ENCODE measurements at places on chromosomes 7 and 10. TPM values are rescaled to one million over a fixed set of nuclear protein-coding genes. Genes with fewer than 3 reads are reported as not detected.

- DNase-seq = no peak
- no peaks in the 10 kb centered on the region for H3K27me3 ChIP-seq
- peaks cover 4% of the 10 kb centered on the region for H3K36me3 ChIP-seq
- H3K27ac ChIP-seq = no peak overlapping the region
These were observed 25.4 kb downstream of the RPP38 start for GRCh38 chr10:15122477-15123030.

Gene MINDY4
- 5.2 TPM for total RNA-seq

GRCh38 chr7:41336455-41336952 is 366.4 kb downstream of the INHBA start:
- no peak overlapping the region for H3K4me3 ChIP-seq
- no peak overlapping the region for H3K27ac ChIP-seq
- no peaks in the 10 kb centered on the region for H3K36me3 ChIP-seq
- DNase-seq = no peak

Gene PRF1
- not detected for total RNA-seq

DNA sequence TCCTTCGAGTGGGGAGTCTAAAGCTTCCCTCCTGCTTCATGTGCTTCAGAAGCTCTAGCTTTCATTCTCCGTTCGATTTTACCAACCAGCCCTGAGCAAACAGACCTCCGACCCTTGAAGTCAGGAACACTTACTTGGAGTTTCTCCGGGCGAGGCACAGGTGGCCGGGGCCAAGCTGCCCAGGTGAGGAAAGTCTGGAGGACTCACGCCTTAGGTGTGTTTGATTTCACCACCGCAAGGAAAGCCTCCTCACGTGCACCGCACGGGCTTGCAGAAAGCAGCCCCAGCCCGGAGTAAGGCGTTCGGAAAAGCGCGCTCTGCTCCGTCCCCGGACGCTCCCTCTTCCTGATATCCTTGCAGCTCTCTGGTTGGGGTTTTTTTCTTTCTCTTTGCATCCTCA is 30.1 kb upstream of the CNPY1 start:
- H3K36me3 ChIP-seq = no peaks in the 10 kb centered on the region
- no peak overlapping the region for H3K27ac ChIP-seq
- H3K27me3 ChIP-seq = no peaks in the 10 kb centered on the region
- H3K4me3 ChIP-seq = no peak overlapping the region
- no peak for DNase-seq

DNA sequence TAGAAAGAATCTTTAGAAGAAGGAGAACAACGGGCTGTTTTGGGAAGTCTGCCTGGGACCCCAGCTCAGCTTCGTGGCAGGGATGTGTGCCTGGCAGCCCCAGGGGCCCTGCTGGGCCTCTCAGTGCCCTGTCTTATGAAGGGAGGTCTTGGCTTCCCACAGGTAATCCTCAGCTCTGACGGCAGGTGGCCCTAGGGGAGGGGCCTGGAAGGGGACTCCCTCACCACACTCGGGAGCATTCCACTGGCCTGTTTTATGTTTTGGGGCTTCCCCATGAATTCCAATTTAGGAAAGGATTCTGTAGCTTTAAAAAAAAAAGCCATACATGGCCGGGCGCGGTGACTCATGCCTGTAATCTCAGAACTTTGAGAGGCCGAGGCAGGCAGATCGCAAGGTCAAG is 3.0 kb upstream of the DMBT1 start:
- DNase-seq = peak; percentile 39
- H3K36me3 ChIP-seq = no peaks in the 10 kb centered on the region
- no peaks in the 10 kb centered on the region for H3K4me1 ChIP-seq
- no peak overlapping the region for H3K27ac ChIP-seq

Gene POT1
- total RNA-seq = 108 TPM

DNA sequence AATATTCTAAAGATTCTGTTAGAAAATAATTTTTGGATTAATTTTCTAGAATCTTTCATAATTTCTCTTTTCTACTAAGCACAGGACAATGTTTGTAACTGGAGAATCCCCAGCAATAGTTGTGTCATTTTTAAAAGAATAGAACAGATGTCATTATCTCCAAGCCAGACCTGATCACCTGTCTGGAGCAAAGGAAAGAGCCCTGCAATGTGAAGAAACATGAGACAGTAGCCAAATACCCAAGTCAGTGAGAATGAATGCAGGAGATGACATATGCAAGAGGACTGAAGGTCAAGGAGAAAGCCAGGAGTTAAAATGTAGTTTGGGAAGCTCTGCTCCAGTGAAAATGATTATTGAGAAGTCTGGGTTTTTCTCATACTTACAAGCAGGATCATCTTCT is 25.4 kb upstream of the ZNF138 start:
- no peaks in the 10 kb centered on the region for H3K4me1 ChIP-seq
- H3K27me3 ChIP-seq = no peaks in the 10 kb centered on the region
- no peaks in the 10 kb centered on the region for H3K36me3 ChIP-seq
- DNase-seq = no peak
- H3K27ac ChIP-seq = no peak overlapping the region
- H3K4me3 ChIP-seq = no peak overlapping the region

All from neural progenitor cell (in vitro differentiated cells).